Central memory CD4-positive, alpha-beta T cell (primary cell): ENCODE measurements at places on chromosomes 2 and 18.

GRCh38 chr2:19362094-19362754 lies 3.8 kb upstream of the OSR1 start:
- DNase-seq = peak; percentile 49

- DNase-seq = no peak
Measured at GRCh38 chr18:71808616-71809015, 735.5 kb downstream of the CBLN2 start.

GRCh38 chr2:62340994-62341484 lies 145.1 kb downstream of the B3GNT2 start:
- no peak for DNase-seq

GRCh38 chr2:16179701-16180416 lies 239.5 kb downstream of the MYCN start:
- no peak for DNase-seq

GRCh38 chr2:236705295-236706105 lies 135.9 kb downstream of the ACKR3 start:
- no peak for DNase-seq
